ENCODE measurements at places on chromosomes 11 and 22. TPM values are rescaled to one million over a fixed set of nuclear protein-coding genes. Genes with fewer than 3 reads are reported as not detected.
A peak's percentile ranks its signal among the peaks of the same experiment; 100 is the strongest.

GRCh38 chr11:42526426-42526825 is 785.4 kb upstream of the API5 start:
- no peak for DNase-seq

- peak; percentile 85 for DNase-seq
These were observed 57.6 kb downstream of the FBXO7 start for GRCh38 chr22:32531931-32532819.

DNA sequence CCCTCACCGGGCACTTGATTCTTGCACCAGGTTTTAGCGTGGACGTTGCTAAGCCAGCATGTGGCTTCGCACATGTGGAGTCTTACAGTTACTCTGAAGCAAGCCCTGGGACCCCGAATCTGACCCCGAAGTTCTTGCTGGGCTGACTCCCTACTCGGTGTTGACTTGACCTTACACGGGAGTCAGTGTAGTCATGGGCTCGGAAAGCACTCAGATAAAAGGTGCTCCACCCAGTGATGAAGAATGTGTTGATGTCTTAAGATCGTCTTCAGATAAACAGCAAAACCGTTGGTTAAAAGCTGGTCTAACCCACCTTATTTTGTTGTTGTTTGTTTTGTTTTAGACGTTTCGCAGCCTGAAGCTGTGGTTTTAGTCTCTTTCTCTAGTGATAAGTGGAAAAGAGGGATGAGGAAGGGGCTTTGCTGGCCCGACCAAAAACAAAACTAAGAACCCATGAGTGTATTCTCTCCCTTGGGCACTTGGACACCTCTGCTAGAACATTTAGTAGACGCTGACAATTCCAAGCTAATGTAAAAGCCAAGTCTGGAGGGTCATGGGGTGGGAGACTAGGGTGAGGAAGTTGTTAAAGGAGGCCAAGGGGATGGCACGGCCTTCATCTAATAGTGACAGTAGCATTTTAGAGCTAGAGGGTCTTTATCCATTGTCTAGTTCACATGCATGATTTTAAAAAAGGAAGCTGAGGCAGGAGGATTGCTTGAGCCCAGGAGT is 69.9 kb downstream of the BCR start:
- no peak for DNase-seq

DNA sequence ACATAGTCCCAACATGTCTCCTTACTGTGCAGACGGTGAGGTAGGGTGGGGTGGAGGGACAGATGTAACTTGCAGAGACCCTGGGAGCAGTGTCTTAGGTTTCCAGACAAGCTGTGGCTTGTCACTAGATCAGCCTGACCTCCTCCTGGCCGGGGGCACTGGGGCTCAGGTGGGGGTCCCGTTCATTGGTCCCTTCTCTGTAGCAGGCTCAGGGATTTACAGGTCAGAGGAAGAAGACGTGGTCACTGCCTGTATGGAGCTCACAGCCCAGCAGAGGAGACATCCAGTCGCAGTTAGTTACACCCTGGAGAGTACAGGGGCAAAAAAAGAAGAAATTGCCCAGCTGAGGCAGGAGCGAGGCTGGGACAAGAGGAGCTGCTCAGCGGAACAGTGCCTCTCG is 22.0 kb upstream of the TUB start:
- no peak for DNase-seq

DNA sequence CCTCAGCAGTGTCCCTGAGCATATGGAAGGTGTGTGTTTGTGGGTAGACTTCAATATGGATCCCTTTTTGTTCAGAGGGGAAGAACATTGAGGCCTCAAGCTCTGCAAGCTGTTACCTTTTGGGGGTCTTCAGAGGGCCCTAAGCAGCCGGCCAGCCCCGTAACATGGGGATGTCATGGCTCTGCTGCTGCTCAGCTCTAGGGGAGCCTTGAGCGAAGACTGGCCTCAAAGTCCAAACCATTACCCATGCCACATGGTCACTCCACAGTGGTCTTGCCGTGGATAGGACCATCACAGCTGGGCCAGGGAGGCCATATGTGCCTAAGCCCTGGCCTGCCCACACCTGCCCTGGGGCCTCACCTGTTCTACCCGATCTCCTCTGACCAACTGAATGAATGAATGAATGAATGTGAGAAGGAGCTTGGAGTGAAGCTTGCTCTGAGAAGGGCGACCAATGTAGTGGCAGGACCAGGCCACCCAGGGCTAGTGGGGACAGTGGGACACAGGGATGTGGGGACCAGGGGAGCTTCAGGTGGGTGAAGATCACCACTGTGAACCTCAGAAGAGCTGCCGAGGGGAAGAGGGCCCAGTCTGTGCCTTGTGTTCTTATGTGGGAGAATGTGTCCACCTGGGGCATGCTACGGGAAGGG is 754.6 kb downstream of the BRD1 start:
- no peak for DNase-seq

DNA sequence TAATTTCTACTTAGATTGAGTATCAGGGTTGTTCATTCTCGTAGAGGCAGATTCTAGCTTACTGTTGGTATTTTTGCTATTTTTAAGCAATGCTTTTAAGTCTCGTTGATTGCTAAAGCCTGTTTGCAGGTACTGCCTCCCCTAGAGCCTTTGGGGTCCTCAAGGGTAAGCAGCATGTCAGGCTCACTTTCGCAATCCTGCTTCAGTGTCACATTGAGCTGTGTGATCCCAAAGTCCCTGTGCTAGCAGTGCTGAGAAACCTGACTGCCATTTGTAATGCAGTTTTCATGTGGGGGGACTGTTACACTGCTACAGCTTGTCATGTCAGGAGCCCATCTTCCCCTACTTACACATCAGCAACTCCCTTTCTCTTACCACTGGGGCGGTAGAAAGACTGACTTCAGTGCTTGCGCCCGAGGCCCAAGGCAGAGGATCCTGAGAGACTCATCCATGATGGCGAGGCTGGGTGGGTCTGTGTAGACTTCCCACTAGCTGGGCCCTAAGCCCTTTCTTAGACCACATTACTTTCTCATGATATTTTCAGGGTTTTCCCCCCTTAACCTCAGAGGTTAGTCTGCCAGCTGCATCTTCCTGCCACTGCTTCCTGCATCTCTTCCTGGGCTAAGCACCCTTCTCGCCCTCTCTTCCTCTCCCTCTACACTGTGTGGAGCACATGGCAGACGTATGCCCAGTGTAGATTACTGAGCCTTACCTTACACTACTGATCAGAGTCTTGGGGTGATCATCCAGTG is 40.8 kb upstream of the ST14 start:
- no peak for DNase-seq

DNA sequence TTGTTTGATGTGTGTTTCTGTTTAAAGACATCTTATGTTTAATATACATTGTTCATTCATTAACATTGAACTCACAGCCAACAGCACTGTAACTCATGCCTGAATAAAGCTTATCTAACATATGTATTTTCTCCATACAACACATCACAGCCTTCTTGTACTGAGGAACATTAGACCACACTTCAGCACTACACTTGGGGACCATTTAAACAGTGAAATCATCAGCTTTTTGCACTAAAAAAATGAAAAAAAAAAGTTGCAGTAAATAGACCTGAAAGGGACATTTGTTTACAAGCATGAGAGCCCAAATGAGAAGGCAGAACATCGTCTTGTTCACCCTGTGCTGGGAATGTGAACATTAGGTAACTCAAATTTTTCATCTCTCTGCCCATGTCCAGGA is 15.3 kb upstream of the TPP1 start:
- no peak for DNase-seq

DNA sequence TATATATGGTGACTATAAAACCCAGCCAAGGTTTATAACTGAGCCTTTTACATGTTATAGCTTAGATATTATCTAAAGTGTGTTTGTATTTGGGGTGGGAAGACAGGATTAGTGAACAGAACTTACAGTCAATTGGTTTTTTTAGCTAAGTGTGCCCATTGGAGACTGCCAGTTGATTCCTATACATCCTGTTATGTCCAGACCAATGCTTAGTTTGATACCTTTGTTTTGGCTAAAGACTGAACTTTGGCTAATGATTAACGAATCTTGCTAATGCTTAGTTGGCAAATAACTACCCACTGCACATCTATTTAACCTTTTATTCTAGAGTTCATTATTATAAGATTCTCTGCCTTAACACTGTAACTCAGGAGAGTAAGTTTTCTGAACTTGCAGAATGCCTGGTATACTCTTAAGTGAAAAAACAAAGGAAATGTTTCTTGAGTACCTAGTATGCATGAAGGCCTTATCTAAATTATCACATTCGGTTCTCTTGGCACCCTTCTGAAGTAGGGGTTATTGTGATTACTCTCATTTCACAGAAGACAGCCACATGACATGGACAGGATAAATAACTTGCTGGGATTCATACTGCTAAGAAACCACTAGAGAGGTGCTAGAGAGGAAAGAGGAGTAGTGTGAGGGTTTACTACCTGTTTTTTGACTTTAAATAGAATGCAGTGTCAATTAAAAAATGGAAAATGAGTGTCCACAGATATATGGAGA is 54.0 kb downstream of the KREMEN1 start:
- no peak for DNase-seq

GRCh38 chr22:20147237-20147988 is 3.4 kb downstream of the CCDC188 start:
- no peak for DNase-seq

DNA sequence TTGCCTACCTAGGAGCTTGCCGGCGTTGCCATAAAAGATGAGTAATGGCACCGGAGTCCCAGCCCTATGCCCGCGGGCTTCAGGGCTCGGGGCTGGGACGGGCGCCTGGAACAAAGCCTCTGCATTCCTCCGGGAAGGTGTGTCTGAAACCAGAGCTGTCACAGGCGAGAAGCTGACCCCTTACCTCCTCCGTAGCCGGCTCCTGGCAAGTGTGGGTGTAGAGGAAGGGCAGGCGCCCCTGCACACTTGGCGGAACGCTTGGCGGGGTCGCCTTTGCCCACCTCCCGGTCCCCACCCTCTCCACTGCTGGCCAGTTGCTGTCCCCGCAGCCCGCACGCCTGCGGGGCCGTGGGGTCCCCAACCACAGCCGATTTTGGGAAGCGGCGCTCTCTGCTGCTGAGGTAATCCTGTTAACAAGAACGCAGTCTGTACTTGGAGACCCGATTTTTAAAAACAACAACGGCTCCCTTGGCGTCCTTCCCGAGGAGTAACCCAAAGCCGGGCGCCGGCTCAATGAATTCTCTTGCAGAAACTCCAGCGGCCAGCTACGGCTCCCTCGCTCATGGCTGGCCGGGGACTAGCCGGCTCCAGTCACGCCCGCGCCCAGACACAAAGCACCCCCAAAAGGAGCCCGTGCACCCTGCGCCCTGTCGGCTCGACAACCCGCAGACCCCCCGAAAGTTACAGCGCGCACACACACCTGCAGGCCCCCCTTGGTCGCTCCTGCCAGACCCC is 89.2 kb downstream of the PLEKHA7 start:
- no peak for DNase-seq

- no peak for DNase-seq
These were observed 9.8 kb upstream of the CKAP5 start for GRCh38 chr11:46855863-46856262.

DNA sequence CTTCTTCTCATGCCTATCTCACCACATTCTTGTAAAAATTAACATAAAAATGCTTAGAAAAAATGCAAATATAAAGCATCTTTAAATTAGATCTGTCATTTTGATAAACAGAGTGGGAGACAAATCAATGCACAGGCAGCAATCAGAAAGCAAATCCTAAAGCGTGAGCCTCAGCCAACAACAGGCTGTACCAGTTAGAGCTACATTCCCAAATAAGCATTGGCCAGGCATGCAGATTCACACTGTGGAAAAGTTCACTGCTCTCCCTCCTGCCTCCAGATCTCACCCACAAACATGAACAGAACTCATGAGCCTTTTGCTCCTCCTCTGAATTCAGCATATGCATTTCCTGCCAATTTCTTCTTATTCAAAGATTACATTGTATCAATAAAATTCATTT is 115.2 kb upstream of the FAT3 start:
- DNase-seq: no peak

GRCh38 chr11:32121012-32121411 is 30.1 kb downstream of the RCN1 start:
- DNase-seq: no peak

DNA sequence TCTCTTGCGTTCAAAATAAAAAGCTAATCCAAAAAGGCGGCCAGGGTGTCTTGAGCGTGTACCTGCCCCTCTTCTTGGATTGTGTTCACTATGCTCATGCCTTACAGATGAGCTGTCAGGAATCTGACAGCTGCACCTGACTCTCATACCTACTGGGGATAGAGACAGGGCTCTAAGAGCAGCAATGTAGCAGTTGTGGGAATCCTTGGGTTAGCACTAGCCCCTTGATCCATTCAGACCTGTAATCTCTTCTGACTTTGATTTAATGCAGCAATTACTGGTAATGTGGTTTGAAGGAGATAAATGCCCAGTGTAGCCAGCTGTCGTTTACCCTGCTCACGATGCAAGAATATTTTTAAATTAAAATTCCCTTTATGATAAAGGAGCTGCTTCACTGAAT is 145.8 kb downstream of the APOL5 start:
- no peak for DNase-seq

DNA sequence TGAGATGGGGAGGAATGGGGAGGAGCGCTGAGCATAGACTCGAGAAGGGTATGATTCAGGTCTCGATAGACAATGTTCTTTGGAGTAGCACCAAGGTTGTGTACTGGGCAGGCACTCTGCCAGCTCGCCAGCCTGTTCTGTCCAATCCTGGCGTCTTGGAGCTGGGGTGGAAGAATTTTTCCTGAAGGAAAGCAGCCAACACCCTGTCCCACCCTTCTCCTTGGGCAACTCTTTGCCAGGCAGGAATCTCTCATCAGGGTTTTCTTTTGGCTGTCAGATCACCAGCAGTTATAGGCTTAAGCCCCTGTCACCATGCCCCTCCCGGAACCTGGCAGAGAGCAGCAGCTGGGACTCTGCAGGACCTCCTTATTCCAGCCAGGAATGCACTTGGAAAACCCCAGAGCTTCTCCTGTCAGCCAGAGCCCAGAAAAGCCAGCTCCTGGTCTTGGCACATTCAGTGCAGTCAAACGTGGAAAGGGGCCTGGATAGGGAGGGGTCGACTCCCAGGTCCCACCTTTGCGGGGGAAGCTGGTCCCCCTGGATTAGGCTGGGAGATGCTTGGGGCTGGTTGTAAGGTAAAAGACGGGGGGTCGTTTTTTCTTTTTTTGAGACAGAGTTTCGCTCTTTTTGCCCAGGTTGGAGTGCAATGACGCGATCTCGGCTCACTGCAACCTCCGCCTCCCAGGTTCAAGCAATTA is 14.4 kb upstream of the SPTBN2 start:
- no peak for DNase-seq

DNA sequence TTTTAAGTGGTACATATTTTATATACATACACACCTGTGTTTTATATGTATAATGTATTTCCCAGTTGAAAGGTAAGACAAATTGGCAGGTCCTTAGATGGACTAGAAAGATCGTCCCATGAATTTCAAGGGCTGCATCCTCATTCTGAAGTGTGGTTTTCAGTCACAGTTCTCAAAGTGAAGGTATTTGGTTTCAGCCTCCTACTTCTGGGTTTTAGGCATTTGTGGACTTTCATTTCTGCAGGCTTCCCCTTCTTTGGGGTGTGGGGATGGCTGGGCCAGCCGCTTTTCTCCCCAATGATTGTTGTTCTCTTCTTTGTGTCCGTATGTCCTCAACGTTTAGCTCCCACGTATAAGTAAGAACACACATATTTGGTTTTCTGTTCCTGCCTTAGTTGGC is 10.0 kb downstream of the DCPS start:
- no peak for DNase-seq

Gene CHRM1
- 0.09 TPM for polyA plus RNA-seq

Gene NLRP14
- polyA plus RNA-seq: 0.07 TPM

Gene TBX1
- 6.1 TPM for polyA plus RNA-seq

Gene TSSK2
- polyA plus RNA-seq: not detected

Gene ESAM
- polyA plus RNA-seq: 71.2 TPM

Gene OR10D3
- not detected for polyA plus RNA-seq

Gene CARD10
- polyA plus RNA-seq: 8.8 TPM

Gene SOX6
- polyA plus RNA-seq: 16.1 TPM

Gene KRTAP5-9
- not detected for polyA plus RNA-seq

Gene TMEM151A
- polyA plus RNA-seq: not detected

Gene CRACR2B
- 10.3 TPM for polyA plus RNA-seq
